Hair follicular keratinocyte (primary cell): ENCODE measurements at places on chromosomes 2 and 18. TPM values are rescaled to one million over a fixed set of nuclear protein-coding genes. Genes with fewer than 3 reads are reported as not detected.

The IL1F10 gene
- 0.08 and 1.3 TPM in 2 replicates for total RNA-seq

The STARD6 gene
- total RNA-seq, result not detected in 2 replicates

The PIAS2 gene
- total RNA-seq, result 6.2 and 7.1 TPM in 2 replicates

The SAG gene
- not detected in 2 replicates for total RNA-seq

The SOX11 gene
- total RNA-seq, result 0.08 TPM in 1 of 2 replicates, not detected in the other

The KCNIP3 gene
- 0.72 and 1.2 TPM in 2 replicates for total RNA-seq

The DNAJC5G gene
- total RNA-seq, result not detected in 2 replicates

The RAD51AP2 gene
- total RNA-seq, result 0.04 and 0.08 TPM in 2 replicates

The MC2R gene
- total RNA-seq, result not detected in 2 replicates

The SMAD7 gene
- total RNA-seq, result 12.1 and 19.4 TPM in 2 replicates

The MAL gene
- 0.23 TPM in 1 of 2 replicates, not detected in the other for total RNA-seq

The POTEJ gene
- not detected in 2 replicates for total RNA-seq
